ENCODE measurements at places on chromosomes 4 and X.
A peak's percentile ranks its signal among the peaks of the same experiment; 100 is the strongest.

GRCh38 chr4:66091786-66092185 lies 421.5 kb upstream of the EPHA5 start:
- DNase-seq, result no peak

DNA sequence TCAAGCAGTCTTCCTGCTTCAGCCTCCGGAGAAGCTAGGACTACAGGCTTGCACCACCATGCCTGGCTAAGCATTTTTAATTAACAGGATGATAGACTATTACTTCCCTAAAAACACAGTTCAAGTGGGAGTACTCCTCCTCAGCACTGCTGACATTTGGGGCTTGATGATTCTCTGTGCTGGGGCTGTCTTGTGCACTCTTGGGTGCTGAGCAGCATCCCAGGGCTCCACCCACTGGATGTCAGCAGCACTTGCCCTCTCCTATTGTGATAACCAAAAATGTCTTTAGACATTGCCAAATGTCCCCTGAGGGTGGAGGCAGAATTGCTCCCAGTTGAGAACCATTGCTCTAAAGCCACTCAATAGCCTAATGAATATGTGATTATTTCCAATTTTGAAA lies 60.4 kb downstream of the CLCN4 start:
- peak; percentile 14 for DNase-seq

- no peak for DNase-seq
Measured at GRCh38 chr4:121479808-121480207, 99.0 kb upstream of the QRFPR start.

- DNase-seq, result no peak
Measured at GRCh38 chrX:150257353-150258175, 105.6 kb upstream of the MAMLD1 start.

DNA sequence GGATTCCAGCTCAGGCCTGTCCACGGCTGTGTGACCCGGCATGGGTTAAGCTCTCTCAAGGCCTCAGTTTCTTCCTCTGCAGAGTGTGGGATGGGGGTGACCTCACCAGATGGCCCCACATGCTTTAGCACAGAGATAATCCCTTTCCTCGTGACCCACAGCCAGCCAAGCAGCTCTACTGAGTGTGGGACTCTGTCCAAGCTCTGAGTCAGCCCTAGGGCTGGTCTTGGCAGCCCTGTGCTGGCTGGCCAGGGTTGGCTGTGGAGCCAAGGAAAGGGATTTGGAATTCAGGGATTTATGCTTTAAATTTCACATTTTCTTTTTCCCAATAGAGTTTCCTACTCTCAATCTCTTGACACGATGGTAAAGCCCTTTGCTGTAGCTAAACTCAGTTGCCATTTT lies 19.7 kb upstream of the SPON2 start:
- no peak for DNase-seq

DNA sequence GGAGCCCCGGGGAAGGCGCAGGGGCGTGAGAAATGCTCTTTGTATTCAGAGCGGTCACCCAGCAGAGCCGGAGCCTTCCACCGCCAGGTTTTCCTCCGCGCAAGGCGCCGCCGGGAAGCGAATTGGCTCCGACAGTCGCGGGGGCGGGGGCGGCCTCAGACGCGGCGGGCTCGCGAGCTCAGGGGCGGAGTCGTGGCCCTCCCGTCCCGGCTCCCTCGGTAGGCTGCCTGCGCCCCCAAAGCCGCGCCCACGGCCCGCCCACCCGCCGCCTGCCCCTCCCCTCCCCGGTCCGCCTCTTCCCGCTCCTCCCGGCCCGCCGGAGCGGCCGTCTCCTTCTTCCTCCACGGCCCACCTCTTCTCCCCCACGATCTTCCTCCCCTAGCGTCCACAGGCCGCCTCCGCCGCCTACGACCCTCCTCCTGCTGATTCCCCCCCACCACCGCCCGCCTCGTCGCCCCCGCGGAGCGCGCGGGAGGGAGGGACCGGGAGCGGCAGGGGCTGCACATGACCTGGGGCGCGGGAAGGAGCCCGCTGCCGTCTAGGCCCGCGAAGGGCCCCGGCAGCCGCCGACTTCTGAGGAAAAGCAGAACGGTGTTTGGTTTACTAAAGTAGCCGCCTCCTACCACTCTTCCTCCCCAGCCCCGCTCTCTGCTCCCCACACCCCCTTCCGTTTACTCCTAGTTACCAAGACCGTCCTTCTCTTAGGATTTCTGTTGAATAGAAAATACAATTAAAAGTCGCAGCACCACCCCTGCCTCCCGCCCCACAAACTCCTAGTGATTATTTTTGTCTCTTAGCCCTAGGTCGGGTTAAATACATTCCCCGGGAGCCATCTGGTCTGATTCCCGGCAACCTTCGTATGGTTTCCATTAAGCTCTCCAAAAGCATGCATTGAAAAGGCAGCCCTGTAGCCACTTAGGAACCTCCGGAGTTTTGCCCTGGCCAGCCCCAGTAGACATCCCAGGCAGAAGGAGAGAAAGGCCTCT lies 53.2 kb downstream of the C4orf51 start:
- DNase-seq, result peak; percentile 86

DNA sequence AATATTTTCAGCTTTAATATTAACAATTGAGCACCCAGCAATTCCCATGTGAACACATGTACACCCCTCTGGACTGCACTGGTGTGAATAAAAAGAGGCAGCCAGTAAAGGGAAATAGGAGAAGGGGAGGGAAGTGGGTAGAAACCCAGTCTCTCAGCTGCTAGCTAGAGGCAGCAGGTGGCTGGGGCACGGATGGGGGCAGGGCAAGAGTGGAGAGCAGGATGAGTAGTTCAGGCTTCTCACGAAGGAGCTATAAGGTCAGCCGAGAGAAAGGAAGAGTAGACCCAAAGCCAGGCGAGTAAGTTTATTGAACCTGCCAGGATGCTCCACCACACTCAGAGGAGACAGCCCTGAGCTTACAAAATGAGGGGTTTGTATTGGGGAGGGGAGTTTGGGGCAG lies 184.8 kb upstream of the MTMR8 start:
- DNase-seq, result peak; percentile 3
